Activated CD4-positive, alpha-beta T cell treated with anti-CD3 and anti-CD28 coated beads, Interleukin-2, amount 10 ng/mL, durations not matched to agents 24 days and 14 days (primary cell): ENCODE measurements at places on chromosomes 4 and X.
A peak's percentile ranks its signal among the peaks of the same experiment; 100 is the strongest.

GRCh38 chr4:139137763-139138162 lies 39.3 kb downstream of the ELF2 start:
- no peak overlapping the region for H3K4me3 ChIP-seq
- H3K36me3 ChIP-seq: peaks cover 13% of the 10 kb centered on the region
- DNase-seq: no peak
- H3K27me3 ChIP-seq: no peaks in the 10 kb centered on the region

GRCh38 chr4:45931154-45931553 lies 192.7 kb downstream of the GABRG1 start:
- no peak overlapping the region for H3K4me3 ChIP-seq
- no peaks in the 10 kb centered on the region for H3K4me1 ChIP-seq
- no peak overlapping the region for H3K27ac ChIP-seq
- H3K36me3 ChIP-seq: no peaks in the 10 kb centered on the region
- DNase-seq: no peak
- no peaks in the 10 kb centered on the region for H3K27me3 ChIP-seq

DNA sequence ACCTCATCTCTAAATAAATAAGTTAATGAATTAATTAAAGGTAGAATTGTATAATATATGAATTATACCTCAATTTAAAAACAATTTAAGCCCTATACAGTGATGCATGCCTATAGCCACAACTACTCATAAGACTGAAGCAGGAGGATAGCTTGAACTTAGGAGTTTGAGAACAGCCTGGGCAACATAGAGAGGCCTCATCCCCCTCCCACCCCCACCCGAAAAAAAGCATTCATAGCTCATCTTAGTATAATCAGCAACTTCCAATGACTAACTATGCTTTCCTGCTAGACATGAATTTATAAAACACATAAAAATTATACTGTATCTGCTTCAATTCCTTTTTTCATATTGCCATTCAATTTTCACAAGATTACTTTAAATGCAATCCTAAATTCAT lies 1.6 kb downstream of the LRBA start:
- peak overlapping the region; percentile 97 for H3K4me3 ChIP-seq
- DNase-seq: no peak
- no peaks in the 10 kb centered on the region for H3K27me3 ChIP-seq
- H3K27ac ChIP-seq: peak overlapping the region; percentile 26
- H3K4me1 ChIP-seq: peaks cover 27% of the 10 kb centered on the region
- peaks cover 15% of the 10 kb centered on the region for H3K36me3 ChIP-seq

- no peak for DNase-seq
- H3K4me3 ChIP-seq: no peak overlapping the region
Measured at GRCh38 chr4:151485541-151486131, 76.7 kb downstream of the FHIP1A start.

DNA sequence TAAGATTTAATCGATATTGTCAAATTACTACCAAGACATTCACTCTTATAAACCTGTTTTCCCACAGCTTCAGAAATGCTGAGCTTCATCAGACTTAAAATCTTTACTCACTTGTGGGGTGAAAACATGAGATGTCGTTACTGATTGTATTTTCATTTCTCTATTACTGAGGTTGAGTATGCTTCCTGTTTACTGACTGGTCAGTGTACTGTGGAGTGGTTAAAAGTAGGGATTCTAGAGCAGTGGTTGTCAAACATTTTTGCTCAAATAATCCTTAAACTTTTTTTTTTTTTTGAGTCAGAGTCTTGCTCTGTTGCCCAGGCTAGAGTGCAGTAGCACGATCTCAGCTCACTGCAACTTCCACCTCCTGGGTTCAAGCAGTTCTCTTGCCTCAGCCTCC lies 50.3 kb downstream of the NSUN7 start:
- H3K36me3 ChIP-seq: no peaks in the 10 kb centered on the region
- H3K4me1 ChIP-seq: no peaks in the 10 kb centered on the region
- H3K27me3 ChIP-seq: peaks cover 5% of the 10 kb centered on the region
- H3K4me3 ChIP-seq: no peak overlapping the region
- no peak for DNase-seq
- no peak overlapping the region for H3K27ac ChIP-seq

- H3K27ac ChIP-seq: peak overlapping the region; percentile 91
- H3K4me3 ChIP-seq: peak overlapping the region; percentile 77
- peaks cover 66% of the 10 kb centered on the region for H3K36me3 ChIP-seq
- DNase-seq: peak; percentile 76
Measured at GRCh38 chr4:184420881-184421416, 53.4 kb downstream of the IRF2 start.

DNA sequence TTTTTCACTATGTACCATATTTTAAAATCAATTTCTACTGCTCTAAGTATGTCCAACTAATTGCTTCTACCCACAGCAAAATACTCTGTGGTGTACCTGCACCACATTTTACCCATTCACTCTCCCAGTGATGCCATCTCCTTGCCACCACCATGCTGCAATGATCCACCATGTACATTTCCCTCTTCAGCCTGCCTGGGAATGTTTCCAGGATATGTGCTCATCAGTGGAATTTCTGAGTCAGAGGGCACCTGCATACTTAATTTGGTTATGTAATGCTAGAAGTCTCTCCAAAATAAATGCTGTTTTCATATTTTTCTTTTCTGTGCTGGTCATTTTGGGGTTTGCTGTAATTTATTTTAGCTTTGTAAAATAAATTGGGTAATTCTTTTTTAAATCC lies 33.2 kb upstream of the OCIAD2 start:
- H3K4me1 ChIP-seq: peaks cover 5% of the 10 kb centered on the region
- H3K27me3 ChIP-seq: peaks cover 22% of the 10 kb centered on the region
- no peak overlapping the region for H3K27ac ChIP-seq
- H3K4me3 ChIP-seq: no peak overlapping the region
- H3K36me3 ChIP-seq: no peaks in the 10 kb centered on the region
- DNase-seq: no peak

DNA sequence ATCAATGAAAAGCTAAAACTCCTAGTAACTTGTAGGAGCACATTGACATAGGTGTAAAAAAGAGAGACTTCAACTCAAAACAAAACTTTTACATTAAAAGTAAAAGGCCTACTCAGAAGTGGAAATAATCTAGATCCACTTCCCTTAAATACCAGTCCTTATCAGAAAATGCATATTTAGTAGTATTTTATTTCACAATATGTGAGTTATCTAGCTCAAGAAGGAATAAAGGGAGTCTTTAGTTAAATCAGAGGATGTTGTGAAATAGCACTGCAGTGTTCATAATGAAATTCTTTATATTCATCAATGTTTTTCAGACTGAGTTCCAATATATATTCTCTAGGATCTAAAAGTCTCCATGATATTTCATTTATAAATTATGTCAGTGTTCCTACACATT lies 715.0 kb downstream of the GRID2 start:
- H3K4me3 ChIP-seq: no peak overlapping the region
- H3K27me3 ChIP-seq: no peaks in the 10 kb centered on the region
- H3K4me1 ChIP-seq: no peaks in the 10 kb centered on the region
- DNase-seq: no peak
- H3K27ac ChIP-seq: no peak overlapping the region
- H3K36me3 ChIP-seq: no peaks in the 10 kb centered on the region

DNA sequence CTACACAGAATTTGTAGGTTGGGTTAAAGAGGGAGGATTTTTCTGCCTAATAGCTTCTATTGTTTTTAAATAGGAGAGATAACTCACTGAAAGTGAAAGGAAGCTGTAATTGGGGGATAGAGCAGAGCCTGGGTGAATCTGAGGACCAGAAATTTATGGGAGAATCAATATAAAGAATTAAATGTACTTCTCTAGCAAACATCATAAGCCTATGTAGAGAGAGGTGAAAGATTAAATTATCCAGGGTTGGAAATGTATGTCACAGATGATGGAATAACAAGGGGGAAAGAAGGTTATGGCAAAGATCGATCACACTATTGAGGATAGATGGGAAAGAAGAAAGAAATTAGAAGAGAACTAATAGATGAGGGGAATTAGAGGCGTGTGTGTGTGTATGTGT lies 104.4 kb upstream of the DCAF8L1 start:
- no peaks in the 10 kb centered on the region for H3K36me3 ChIP-seq
- no peaks in the 10 kb centered on the region for H3K4me1 ChIP-seq
- H3K4me3 ChIP-seq: no peak overlapping the region
- no peaks in the 10 kb centered on the region for H3K27me3 ChIP-seq
- no peak for DNase-seq

- H3K4me3 ChIP-seq: no peak overlapping the region
- no peaks in the 10 kb centered on the region for H3K27me3 ChIP-seq
- DNase-seq: no peak
- H3K27ac ChIP-seq: no peak overlapping the region
- H3K4me1 ChIP-seq: no peaks in the 10 kb centered on the region
Measured at GRCh38 chr4:158356301-158356700, 146.0 kb downstream of the TMEM144 start.

DNA sequence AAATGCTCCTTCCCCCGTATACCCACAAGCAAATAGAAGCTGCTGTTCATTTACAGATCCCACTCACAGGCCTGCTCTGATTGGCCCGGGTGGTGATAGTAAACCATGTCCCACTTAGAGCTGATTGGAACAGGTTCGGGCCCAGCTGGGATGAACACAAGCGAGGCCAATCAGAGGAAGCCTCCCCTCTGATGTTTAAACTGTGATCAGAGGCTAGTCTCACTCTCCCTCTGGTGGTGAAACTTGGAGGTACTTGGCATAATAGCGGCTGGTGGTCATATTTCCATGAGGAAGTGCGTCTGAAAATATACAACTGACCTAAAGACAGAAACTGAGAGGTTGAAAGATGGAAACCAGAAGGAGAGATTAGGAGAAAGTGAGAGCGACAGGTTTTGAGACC lies 51.5 kb upstream of the TRPC3 start:
- peaks cover 15% of the 10 kb centered on the region for H3K27me3 ChIP-seq
- peaks cover 8% of the 10 kb centered on the region for H3K4me1 ChIP-seq
- no peaks in the 10 kb centered on the region for H3K36me3 ChIP-seq
- H3K4me3 ChIP-seq: no peak overlapping the region
- H3K27ac ChIP-seq: no peak overlapping the region

- H3K27ac ChIP-seq: peak overlapping the region; percentile 19
- peaks cover 18% of the 10 kb centered on the region for H3K4me1 ChIP-seq
- peaks cover 3% of the 10 kb centered on the region for H3K27me3 ChIP-seq
Measured at GRCh38 chr4:121227341-121227792, 63.2 kb upstream of the TNIP3 start.

GRCh38 chrX:138408101-138408500 lies 303.4 kb downstream of the FGF13 start:
- H3K27me3 ChIP-seq: no peaks in the 10 kb centered on the region
- H3K36me3 ChIP-seq: no peaks in the 10 kb centered on the region
- H3K4me1 ChIP-seq: no peaks in the 10 kb centered on the region
- H3K4me3 ChIP-seq: no peak overlapping the region
- no peak for DNase-seq

GRCh38 chrX:134670134-134670924 lies 12.1 kb upstream of the PLAC1 start:
- H3K27me3 ChIP-seq: no peaks in the 10 kb centered on the region
- no peak overlapping the region for H3K4me3 ChIP-seq
- no peaks in the 10 kb centered on the region for H3K36me3 ChIP-seq
- no peak for DNase-seq
- peaks cover 4% of the 10 kb centered on the region for H3K4me1 ChIP-seq

DNA sequence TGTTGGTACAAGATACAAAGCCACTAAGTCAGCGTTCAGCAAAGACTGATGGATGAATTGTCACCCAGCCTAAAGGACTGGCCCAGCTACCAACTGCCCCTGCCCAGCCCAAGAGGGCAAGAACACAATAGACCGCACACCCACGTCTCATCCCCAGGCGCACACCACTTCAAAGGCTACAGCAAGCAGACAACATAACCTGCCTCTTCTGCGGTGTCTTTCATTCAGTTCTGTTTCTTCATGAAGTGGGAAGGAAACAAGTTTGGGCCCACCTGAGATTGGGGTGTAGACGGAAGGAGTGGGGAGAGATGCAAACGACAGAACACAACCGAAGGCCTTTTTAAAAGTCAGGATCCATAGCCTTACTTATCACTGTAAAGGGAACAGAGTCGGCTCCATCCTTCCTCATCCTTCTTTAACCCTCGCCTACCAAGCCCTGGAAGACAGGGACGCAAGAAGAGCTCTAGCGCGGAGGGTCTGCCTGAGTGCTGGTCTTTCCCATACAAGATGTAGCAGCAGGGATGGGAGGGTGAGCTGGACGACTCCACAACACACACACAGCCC lies 691 bp downstream of the SCARB2 start:
- H3K27ac ChIP-seq: peak overlapping the region; percentile 68
- no peaks in the 10 kb centered on the region for H3K36me3 ChIP-seq
- peak overlapping the region; percentile 67 for H3K4me3 ChIP-seq
- H3K27me3 ChIP-seq: peaks cover 27% of the 10 kb centered on the region
- peak; percentile 79 for DNase-seq

- no peak overlapping the region for H3K27ac ChIP-seq
- no peak overlapping the region for H3K4me3 ChIP-seq
- peaks cover 10% of the 10 kb centered on the region for H3K27me3 ChIP-seq
- no peaks in the 10 kb centered on the region for H3K36me3 ChIP-seq
Measured at GRCh38 chr4:120081726-120082125, 15.1 kb upstream of the MAD2L1 start.
